ENCODE measurements at places on chromosomes 11 and 22. TPM values are rescaled to one million over a fixed set of nuclear protein-coding genes. Genes with fewer than 3 reads are reported as not detected.

The LRRC74B gene
- total RNA-seq = 0.31 TPM

The PLEKHB1 gene
- total RNA-seq = 5.9 TPM

The CDC45 gene
- 6.6 TPM for total RNA-seq

The SSTR3 gene
- total RNA-seq = 0.31 TPM

The MRGPRX4 gene
- not detected for total RNA-seq

The ZP1 gene
- not detected for total RNA-seq

The FXYD2 gene
- 3.4 TPM for total RNA-seq
